Activated CD8-positive, alpha-beta memory T cell treated with anti-CD3 and anti-CD28 coated beads, Interleukin-2, amount 10 ng/mL, durations not matched to agents 7 days and 5 days (primary cell): ENCODE measurements at places on chromosomes 13 and 19.

- H3K4me1 ChIP-seq, result peaks cover 41% of the 10 kb centered on the region
- no peak for DNase-seq
Measured at GRCh38 chr13:46666727-46667456, 113.9 kb downstream of the LRCH1 start.

- no peak overlapping the region for H3K27ac ChIP-seq
- H3K27me3 ChIP-seq, result peaks cover 36% of the 10 kb centered on the region
- H3K36me3 ChIP-seq, result no peaks in the 10 kb centered on the region
- H3K4me1 ChIP-seq, result peaks cover 10% of the 10 kb centered on the region
Measured at GRCh38 chr19:8334458-8335342, 8.4 kb downstream of the KANK3 start.

DNA sequence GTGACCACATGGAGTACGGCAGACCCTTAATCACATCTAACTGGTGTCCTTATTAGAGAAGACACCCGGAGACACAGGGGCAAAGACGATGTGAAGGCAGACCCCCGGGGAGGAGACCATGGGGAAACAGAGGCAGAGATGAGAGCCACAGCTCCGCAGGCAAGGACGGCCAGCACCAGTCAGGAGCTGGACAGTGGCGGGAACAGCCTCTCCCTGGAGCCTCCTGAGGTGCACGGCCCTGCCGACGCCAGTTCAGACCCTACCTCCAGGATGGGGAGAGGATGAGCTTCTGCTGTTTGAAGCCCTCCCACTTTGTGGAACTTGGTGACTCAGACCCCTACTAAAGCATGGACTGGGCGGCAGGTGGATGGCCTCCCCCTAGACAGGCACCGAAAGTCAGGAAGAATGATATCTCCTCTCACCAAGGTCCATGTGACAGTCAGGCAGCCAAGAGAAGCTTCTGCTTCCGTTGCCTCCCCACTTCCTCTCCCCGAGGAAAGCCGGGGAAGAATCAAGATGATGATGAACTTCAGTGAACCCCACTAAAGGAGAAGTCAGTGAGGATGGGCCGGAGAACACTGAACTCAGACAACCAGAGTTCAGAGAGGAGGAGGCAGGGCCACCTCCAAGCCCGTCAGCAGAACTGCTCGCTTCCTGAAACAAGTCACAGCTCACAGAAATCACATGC is 25.4 kb downstream of the RAB20 start:
- no peak overlapping the region for H3K4me3 ChIP-seq
- no peak overlapping the region for H3K27ac ChIP-seq

- peaks cover 5% of the 10 kb centered on the region for H3K27me3 ChIP-seq
- no peak overlapping the region for H3K27ac ChIP-seq
- no peak overlapping the region for H3K4me3 ChIP-seq
- no peaks in the 10 kb centered on the region for H3K4me1 ChIP-seq
Measured at GRCh38 chr13:77810878-77811277, 107.8 kb downstream of the EDNRB start.

GRCh38 chr13:109818886-109819285 is 32.5 kb upstream of the IRS2 start:
- no peaks in the 10 kb centered on the region for H3K36me3 ChIP-seq
- H3K4me1 ChIP-seq, result no peaks in the 10 kb centered on the region
- DNase-seq, result no peak
- H3K4me3 ChIP-seq, result no peak overlapping the region
- no peaks in the 10 kb centered on the region for H3K27me3 ChIP-seq
- no peak overlapping the region for H3K27ac ChIP-seq

- no peak overlapping the region for H3K27ac ChIP-seq
- no peaks in the 10 kb centered on the region for H3K36me3 ChIP-seq
- H3K27me3 ChIP-seq, result no peaks in the 10 kb centered on the region
Measured at GRCh38 chr13:80374901-80375300, 34.0 kb upstream of the SPRY2 start.

DNA sequence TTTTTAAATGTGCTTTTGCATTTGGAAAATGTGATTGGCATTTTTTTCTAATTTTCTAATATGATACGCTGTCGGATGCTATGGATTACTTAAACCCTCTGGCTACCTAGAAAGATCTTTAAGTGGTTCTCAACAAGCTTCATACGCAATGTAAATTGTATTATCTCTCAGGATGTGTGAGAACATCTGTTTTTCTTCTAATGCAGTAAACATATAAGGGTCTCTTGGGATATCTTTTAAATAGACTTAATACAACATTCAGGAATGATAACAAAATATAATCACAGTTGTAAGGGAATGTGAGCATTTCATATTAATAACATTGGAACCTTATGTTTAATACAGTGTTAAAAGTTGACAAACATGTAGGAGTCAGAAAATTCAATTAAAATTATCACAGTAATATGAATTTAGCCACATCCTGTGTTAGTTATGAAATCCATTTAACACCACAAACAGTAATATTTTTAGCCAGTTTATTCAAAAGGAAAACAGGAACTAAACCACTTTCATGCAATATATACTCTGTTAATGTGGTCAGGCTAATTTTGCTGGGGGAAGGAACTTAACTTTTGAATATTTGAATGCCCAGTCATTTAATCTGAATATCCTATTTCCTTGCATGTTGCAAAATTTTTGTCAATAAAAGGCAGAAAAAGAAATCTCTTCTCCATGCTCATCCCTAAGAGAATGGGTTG is 15.0 kb upstream of the ALOX5AP start:
- H3K36me3 ChIP-seq, result peaks cover 3% of the 10 kb centered on the region
- H3K27ac ChIP-seq, result peak overlapping the region; percentile 37
- H3K27me3 ChIP-seq, result peaks cover 9% of the 10 kb centered on the region
- no peak for DNase-seq
- no peak overlapping the region for H3K4me3 ChIP-seq
- peaks cover 21% of the 10 kb centered on the region for H3K4me1 ChIP-seq

DNA sequence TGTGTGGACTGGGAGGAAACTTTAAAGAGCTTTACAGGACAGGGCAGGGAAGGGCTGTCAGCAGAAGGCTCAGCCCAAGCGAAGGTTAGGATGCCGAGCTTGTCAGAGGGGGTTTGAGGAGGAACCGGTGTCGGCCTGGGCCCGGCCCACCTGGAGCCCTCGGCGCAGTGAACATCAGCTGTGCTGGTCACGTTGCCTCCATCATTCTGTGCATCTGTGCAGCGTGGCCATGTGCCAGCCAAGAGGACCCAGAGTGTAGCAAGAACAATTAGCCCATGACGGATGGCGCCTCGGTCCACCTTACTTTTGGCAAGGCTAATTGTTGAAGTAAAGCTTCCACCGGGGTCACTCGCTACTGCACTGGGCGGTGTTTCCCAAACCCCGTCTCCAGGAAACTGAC is 161.4 kb downstream of the PTPRS start:
- H3K27me3 ChIP-seq, result no peaks in the 10 kb centered on the region
- no peak for DNase-seq
- no peak overlapping the region for H3K4me3 ChIP-seq
- H3K36me3 ChIP-seq, result no peaks in the 10 kb centered on the region
- peaks cover 9% of the 10 kb centered on the region for H3K4me1 ChIP-seq

DNA sequence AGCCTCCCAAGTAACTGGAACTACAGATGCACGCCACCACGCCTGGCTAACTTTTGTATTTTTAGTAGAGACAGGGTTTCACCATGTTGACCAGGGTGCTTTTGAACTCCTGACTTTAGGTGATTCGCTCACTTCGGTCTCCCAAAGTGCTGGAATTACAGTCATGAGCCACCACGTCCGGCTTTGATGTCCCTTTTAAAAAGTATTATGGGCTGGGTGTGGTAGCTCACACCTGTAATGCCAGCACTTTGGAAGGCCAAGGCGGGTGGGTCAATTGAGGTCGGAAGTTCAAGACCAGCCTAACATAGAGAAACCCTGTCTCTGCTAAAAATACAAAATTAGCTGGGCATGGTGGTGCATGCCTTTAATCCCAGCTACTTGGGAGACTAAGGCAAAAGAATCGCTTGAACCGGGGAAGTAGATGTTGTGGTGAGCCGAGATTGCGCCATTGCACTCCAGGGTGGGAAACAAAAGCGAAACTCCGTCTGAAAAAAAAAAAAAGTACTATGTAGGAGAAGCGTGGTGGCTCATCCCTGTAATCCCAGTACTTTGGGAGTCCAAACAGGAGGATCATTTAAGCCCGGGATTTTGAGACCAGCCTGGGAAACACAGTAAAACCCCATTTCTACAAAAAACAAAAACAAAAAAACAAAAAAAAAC is 22.8 kb upstream of the ERVV-1 start:
- peaks cover 7% of the 10 kb centered on the region for H3K27me3 ChIP-seq
- H3K36me3 ChIP-seq, result peaks cover 15% of the 10 kb centered on the region
- no peak overlapping the region for H3K4me3 ChIP-seq

DNA sequence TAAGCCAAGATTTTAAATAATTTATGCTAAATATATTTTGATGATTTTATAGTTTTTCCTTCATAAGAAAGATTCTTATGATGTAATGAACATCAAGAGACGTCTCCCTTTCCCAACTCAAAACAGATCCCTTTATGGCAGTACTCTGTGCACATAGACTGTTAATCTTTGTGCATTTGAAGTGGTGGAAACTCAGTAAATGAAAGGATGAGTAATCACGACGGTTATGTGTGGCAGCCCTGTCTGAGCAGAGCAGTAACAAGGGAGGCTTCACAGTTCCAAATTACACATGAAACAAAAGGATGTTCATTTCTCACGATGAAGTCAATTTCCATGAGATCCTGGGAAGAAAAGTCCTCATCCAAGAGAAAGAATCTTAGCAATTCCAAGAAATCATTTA is 498.1 kb downstream of the KLF5 start:
- H3K4me1 ChIP-seq, result no peaks in the 10 kb centered on the region
- no peak for DNase-seq
- H3K36me3 ChIP-seq, result no peaks in the 10 kb centered on the region
- no peak overlapping the region for H3K27ac ChIP-seq

- peak; percentile 86 for DNase-seq
- peaks cover 38% of the 10 kb centered on the region for H3K4me1 ChIP-seq
- peak overlapping the region; percentile 89 for H3K27ac ChIP-seq
- no peaks in the 10 kb centered on the region for H3K27me3 ChIP-seq
- H3K4me3 ChIP-seq, result peak overlapping the region; percentile 8
Measured at GRCh38 chr13:100392709-100393630, 195.6 kb downstream of the GGACT start.

DNA sequence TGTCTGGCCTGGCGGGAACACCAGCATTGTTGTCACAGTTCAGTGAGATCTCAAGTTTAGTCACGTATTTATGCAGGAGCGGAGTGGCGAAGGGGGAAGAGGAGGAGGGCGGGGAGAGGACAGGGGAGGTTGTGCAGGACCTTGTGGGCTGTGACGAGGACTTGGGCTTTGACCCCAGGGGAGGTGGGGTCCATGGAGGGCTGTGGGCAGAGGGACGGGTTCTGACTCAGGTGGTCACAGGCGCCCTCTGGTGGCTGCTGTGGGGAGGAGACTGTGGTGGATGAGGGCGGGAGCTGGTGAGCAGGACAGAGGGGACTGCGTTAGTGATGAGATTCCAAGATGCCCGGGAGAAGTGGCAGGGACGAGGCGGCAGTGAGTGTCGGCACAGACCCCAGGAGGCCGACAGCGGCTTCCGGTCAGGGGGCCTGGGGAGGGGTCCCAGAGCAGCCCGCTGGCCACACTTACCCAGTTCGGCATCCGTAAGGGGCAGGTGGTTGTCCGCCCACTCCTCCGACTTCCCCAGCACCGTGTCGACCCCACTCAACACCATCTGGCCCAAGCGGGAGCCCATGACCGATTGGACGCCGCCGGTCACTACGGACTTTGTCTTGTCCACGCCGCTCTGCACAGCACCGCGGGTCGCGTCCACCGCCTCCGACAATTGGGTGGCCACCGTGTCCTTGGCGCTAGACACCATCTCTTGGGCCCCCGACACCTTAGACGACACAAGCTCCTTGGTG is 15.7 kb downstream of the PLIN3 start:
- H3K27ac ChIP-seq, result no peak overlapping the region
- peaks cover 4% of the 10 kb centered on the region for H3K36me3 ChIP-seq
- no peaks in the 10 kb centered on the region for H3K27me3 ChIP-seq
- H3K4me3 ChIP-seq, result no peak overlapping the region
- DNase-seq, result peak; percentile 82

DNA sequence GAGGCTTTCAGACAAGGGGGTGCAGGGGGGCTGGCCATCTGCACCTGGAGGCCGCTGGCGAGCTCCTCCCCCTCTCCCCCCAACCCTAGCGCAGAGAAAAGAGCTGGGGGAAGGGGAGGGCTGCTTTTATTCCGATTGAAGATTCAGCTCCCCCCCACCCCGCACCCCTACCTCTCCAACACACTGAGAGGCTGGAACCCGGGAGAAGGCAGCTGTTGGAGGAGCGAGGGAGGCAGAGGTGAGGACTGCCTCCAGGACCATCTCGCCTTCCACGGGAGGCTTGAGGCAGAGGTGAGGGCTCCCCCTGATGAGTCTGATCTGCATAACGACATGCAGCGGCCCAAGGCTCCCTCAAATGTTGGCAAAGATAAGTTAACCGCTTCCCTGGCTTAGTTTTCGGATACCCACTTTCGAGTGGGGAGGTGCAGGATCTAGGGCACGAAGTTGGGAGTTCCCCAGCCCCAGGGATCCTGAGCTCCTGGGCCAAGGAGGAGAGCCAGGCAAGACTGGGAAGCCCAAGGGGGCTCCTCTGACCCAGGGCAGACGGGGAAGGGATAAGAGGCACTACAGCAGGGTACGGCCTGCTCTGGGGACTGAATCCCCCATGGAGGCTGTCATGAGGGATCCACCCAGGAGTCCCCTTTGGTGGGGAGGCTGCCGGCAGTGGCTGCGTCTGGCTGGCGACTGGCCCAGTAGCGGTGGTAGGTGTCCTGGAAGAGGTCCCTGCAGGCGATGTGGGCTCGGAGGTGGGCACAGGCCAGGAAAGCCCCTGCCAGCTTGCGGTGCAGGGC is 1.2 kb upstream of the NUMBL start:
- H3K4me3 ChIP-seq, result no peak overlapping the region

GRCh38 chr19:35310811-35311465 is 18.0 kb upstream of the CD22 start:
- no peak overlapping the region for H3K27ac ChIP-seq
- no peaks in the 10 kb centered on the region for H3K4me1 ChIP-seq
- no peaks in the 10 kb centered on the region for H3K36me3 ChIP-seq
- H3K27me3 ChIP-seq, result peaks cover 14% of the 10 kb centered on the region

- no peaks in the 10 kb centered on the region for H3K36me3 ChIP-seq
- H3K27ac ChIP-seq, result no peak overlapping the region
- no peaks in the 10 kb centered on the region for H3K4me1 ChIP-seq
- no peak overlapping the region for H3K4me3 ChIP-seq
- no peaks in the 10 kb centered on the region for H3K27me3 ChIP-seq
- no peak for DNase-seq
Measured at GRCh38 chr13:106340249-106340648, 195.2 kb downstream of the EFNB2 start.

GRCh38 chr19:29247051-29247450 is 34.1 kb upstream of the UQCRFS1 start:
- peaks cover 19% of the 10 kb centered on the region for H3K27me3 ChIP-seq
- H3K27ac ChIP-seq, result no peak overlapping the region
- no peak overlapping the region for H3K4me3 ChIP-seq
- no peaks in the 10 kb centered on the region for H3K4me1 ChIP-seq

GRCh38 chr13:111020546-111020945 is 94.6 kb upstream of the ARHGEF7 start:
- no peak overlapping the region for H3K4me3 ChIP-seq
- peaks cover 9% of the 10 kb centered on the region for H3K4me1 ChIP-seq
- H3K27ac ChIP-seq, result no peak overlapping the region
- H3K27me3 ChIP-seq, result peaks cover 31% of the 10 kb centered on the region
- no peak for DNase-seq

- DNase-seq, result peak; percentile 46
- no peaks in the 10 kb centered on the region for H3K36me3 ChIP-seq
- H3K4me1 ChIP-seq, result peaks cover 3% of the 10 kb centered on the region
Measured at GRCh38 chr13:51222037-51222685, at the start of gene FAM124A. TSS of gene FAM124A (plus strand) at chr13:51222398. CDS start at chr13:51222502, 104 bp downstream.
